ENCODE measurements at places on chromosomes 4 and X.

DNA sequence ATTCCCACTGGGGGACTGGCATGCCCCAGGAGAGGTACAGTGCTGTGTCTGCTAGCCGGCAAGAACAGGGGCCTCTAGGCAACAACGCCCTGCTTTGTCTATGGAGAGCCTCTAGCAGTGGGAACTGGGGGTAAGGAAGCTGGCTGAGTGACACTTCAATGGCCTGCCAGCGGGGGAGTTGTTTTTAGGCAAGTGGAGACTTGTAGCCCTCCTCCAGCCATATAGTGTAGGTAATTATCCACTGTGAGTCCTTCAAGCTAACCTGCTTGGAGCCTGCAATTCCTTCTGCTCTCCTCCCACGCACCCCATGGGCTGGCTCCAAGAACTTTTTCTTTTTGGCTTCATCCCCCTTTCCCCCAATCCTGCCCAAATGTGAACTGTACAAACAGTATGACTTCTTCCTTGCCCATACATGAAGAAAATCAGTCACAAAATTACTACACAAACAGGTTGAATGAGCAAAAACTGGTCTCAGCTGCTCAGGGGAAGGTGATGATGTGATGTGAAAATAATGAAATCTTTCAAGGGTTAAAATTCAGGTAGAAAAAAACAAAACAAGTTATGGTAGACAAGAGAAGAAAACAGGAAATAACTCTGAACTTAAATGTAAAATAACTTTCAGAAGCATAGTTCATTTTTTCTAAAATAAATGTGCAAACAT, 33.1 kb downstream of the LEF1 start:
- DNase-seq: no peak

DNA sequence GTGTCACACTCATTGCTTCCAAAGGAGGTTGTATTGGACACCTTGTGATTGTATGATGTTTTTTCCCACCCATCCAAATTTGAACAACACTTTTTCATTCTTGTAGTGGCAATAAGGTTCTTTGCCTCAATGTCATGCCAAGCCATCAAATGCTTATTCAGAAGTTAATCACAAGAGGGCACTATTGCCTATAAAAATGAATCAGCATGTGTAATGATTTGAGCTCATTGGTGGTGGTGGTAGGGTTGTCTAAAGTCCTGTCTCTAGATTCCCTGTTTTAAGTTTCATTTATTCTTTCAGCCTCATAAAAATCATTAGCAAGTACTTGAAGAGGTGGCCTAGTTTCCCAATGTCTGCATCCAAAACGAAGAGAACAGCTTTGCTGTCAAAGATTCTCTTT, 37.0 kb downstream of the IRS4 start:
- DNase-seq: peak; percentile 48

DNA sequence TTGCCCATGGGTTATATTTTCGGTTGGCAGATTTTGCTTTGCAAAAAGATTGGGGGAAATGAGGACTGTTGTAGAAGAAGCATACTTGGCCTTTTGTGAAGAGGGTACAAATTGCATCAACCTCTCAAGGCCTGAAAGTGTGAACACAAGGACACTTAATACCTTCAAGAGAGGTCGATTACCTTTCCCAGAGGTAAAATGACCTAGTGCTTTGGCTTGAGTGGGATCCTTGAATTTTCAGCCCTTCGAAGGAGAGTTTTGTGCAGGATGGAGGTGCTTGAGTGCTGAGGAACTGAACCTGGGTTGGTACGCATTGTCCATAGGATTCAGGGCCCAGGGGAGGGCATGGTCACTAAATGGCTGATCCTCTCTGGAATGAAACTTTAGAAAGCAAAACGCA, 27.6 kb upstream of the NKAP start:
- no peak for DNase-seq

- no peak for DNase-seq
Measured at GRCh38 chr4:5504486-5504885, 203.9 kb downstream of the EVC2 start.

GRCh38 chr4:174437749-174438148, 84.5 kb downstream of the HPGD start:
- DNase-seq: peak; percentile 63

- peak; percentile 81 for DNase-seq
Measured at GRCh38 chrX:121000589-121000988, 15.0 kb upstream of the CT47A1 start.

DNA sequence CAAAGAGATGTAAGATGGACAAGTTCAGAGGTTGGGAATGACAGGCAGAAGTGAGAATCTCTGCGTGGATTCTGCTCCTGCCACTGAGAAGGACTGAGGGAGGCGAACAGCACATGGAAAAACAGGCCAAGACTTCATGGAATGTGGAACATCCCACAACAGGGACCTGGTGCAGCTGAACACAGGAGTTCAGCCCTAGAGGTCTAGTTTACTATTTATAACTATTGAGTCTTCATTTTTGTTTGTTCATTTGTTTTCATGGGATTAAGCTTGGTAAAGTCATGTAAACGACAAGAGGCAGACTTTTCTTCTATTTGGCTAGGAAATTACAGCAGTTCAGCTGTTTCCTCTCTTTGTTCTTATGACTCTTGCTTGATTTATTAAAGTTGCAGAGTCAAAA, 234.5 kb downstream of the MAML3 start:
- DNase-seq: no peak

DNA sequence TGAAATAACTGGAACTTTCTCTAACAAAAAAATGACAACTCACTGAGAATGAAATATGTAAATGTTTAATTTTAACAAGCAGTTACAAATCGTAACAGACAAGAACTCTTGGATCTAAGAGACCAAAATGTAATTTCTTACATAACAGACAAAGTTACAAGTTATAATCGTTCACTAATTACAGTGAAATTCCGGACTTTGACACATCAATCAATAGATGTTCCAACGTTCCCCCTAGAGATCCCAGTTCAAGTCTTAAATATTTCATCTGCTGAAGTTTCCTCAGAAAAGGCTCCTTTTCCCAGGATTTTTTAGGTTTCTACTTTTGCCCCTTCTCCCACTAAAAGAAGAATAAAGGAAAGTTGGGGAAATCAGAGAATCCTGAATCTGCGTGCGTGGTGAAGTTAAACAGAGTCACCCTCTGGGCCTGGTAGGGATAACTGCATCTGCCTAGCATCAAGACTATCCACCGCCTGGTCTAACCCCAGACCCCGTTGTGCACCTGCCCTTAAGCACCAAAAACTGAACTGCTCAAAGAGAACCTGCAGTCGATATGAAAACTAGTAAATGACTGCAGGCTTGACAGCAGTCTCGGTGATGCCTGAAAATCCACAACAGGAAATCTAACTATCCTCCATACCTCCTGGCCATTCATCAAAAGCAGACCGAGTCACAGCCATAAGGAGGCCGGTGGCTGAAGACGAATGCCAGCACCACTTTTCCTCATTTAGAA, 2.3 kb downstream of the IRF2 start:
- DNase-seq: peak; percentile 66

DNA sequence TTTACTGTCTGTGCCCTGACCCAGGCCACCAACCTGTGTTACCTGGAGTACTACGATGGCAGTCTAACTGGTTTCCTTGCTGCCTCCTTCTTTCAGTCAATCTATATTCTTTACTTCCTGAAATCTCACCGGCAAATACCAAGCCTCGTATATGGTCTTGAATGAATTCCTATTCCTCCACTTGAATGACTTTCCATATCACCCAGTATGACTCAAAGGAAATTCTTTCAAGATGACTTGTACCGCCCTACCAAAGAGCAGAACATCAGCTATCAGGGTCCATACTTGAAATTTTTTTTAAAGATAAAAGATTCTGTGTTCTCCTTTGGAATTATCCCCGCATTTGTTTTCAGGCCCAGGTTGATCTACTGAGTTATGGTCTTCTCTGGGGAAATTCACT, 378.0 kb downstream of the AFF2 start:
- no peak for DNase-seq

DNA sequence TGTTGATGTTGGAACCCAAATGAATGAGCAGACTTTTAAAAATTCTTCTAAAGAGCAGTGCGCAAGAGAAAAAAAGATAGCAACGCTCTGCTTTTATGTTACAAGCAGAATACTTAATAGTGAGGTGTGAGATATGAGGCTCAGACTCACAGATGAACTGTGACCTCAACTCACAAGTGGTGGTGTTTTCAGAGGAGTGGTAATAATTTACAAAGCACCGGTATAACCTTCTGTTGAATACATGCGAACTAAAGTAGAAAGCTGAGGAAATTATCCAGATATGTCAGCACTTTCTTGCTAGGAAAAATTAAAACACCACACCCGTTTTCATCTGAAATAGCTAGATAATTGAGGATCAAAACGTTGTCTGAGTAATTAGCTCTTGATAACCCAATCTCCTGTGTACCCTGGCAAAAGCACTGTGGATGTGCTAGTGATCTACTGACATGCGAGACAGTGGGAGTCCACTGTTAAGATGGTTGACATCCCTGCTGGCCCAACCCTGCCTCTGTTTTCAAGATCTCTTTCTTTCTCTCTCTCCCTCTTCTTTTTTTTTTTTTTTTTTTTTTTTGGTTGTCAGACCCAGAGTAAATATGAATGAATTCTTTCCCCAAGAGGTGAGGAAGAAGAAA, 6.9 kb upstream of the TLL1 start:
- DNase-seq: no peak

- DNase-seq: peak; percentile 16
Measured at GRCh38 chrX:150813922-150814321, 84.5 kb downstream of the CD99L2 start.
